Stimulated activated CD4-positive, alpha-beta T cell treated with anti-CD3 and anti-CD28 coated beads, Interleukin-1b, Interleukin-23, amount 100 ng/mL, for 24 hours (primary cell): ENCODE measurements at places on chromosomes 5 and 9.

DNA sequence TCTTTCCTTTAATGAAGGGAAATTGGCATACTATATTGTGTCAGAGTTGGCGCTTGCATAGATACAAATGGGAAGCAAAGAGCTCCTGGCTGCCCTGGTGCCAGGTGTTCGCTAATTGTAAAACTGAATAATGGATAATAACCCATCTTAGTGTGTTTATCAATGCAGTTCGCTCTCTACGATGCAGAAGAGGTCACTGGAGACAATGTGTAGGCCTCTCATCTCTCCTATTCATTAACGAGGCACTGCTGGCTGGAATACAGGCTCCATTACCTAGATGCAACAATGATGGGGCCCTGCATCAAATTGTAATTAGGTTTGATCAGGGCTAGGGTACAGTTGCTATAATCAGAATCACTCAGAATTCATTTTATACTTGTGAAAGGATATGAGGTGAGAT lies 171.0 kb downstream of the RMI1 start:
- no peak for DNase-seq

DNA sequence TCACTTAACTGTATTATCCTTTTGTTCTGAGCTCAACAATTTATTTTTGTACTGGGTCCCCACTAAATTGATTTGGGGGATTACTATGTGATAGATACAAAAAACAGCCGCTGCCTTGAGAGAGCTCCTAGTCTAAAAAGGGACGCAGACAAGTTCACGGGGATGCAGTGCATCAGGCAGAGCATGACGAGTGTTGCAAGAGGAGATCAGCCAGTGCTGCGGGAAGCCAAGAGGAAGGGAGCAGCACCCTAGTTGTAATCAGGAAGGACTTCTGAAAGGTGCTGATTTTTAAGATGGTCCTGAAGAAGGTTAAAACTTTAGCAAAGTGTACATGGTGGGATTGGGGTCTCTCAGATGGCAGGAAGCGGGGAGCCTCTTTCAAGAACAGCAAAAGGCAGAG lies 15.8 kb downstream of the GALNT10 start:
- no peak for DNase-seq

- DNase-seq: no peak
These were observed 271.0 kb upstream of the HAPLN1 start for GRCh38 chr5:83991566-83992224.

DNA sequence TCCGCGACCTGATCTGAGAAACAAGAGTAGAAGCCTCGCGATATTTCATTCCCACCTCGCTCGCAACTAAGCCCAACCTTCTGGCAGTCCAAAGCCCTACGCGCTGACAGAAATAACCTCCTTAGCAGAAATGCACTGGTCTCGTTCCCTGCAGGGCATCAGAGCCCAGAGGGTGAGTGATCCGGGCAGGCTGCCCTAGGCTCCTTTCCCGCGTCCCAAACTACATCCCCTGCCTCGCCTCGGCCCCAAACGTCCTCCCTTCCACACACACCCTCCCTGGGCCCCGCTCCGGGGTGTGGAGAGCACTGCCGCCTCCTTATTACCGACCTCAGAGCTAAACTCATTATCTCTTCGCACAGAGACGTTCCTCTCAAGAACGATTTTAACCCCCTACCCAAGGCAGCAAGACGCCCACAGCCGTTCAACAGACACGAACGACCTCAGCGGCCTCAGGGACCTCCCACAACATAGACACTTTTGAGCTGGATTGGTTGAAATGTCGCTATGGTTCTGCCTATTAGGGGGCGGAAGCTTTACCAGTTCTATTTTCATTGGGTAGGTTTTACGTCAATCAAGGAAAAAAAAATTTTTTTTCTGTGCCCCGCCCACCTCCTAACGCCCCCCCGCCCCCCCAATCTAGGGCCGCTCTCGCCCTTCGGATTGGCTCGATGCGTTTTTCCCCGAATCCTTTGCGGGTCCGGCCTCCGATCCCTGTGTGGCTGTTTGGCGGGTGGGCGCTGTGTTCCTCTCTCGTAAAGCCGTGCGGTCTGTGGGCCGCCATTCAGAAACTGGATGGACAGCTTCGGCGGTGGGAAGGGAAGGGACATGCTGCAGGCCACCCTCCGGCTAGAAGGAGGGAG lies at the start of gene CETN3:
Gene CETN3, minus strand, starts transcription at position 439 of the 860 bp plus-strand sequence. Its CDS starts 95 bp downstream, at position 344.
- peak; percentile 68 for DNase-seq

DNA sequence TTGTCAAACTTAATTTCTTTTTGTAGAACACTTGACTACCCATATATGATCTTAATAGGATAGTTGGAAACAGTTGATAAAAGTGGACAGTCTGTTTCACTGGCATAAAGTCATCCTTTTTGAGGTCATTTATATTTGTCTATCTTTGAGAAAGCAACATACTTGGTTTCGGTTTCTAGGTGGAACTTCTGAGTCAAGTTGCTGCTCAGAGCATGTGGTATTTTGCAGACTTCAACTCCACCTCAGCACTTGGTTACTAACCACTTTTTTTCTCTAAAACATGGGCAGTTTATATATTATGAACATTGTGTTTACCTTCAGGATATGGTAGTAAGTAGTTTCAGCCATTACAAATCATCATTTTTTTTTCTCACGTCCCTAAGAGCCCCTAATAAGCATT lies 1749.0 kb upstream of the C9orf72 start:
- DNase-seq: no peak

DNA sequence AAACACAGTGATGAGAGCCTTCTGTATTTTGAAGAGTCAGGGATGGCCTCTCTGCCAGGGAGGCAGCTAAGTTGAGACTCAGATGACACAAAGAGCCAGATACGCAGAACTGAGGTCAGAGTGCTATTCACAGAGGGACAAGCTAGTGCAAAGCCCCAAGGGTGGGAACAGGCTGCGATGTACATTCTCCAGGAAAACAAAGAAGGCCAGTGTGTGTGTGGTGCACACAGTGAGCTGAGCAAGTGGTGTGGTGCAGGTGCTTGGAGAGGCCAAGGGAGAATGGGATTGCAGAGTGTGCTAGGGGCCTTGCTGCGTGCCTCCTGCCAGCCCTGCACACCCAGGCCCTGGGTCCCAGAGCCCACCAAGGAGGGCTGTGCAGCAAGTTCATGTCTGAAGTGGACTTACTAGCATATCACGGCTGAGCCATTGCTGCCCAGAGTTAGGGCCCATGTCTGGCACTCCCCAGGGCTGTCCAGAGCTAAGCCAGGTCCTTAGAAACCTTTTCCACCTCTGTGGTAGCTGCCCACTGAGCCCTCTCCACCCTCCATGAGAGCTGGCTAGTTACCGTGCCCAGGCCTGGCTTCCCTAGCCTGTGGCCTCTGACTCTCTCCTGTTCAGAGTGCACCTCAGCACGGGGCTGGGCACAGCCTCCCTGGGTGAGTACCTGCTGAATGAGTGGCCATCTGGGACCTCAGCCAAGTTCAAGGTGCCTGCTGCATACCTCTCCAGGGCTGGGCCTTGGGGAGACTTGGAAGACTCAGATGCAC lies 9.3 kb downstream of the SLC25A48 start:
- DNase-seq: no peak

DNA sequence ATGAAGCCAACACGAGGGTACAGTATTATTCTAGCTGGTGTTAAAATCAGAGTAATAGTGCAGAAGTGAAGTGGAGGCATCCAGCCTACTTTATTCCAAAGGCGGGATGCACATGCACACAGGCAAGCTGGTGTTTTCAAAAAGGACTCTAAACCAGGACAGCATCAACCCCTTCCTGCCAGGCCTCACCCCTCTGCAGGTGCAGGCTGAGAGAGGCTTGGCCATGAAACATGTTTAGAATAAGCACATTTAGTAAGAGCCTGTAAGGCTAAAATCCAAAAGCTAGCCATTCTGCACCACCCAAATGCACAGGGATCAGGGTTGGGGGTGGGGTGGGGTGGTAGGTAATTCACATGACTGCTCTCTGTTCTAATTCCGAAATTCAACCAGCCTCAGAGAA lies 71.2 kb downstream of the SHC3 start:
- DNase-seq: no peak

DNA sequence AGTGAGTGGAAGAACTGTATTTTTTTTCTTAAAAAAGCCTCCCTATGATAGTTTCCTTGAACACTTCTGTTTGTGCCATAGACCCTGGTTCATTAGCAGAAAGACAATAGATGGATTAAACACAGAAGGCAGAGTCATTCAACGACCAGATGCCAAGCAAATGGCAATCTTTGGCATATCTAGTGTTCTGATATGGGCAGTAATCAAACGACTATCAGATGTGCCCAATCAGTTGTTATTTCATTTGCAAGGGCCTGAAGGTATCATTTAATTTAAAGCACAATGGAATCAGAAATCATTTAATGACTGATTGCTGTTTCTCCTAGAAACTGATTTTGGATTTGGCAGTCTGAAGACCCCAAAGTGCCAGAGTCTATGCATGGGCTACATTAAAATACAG lies 61.3 kb downstream of the SGCD start:
- DNase-seq: no peak

DNA sequence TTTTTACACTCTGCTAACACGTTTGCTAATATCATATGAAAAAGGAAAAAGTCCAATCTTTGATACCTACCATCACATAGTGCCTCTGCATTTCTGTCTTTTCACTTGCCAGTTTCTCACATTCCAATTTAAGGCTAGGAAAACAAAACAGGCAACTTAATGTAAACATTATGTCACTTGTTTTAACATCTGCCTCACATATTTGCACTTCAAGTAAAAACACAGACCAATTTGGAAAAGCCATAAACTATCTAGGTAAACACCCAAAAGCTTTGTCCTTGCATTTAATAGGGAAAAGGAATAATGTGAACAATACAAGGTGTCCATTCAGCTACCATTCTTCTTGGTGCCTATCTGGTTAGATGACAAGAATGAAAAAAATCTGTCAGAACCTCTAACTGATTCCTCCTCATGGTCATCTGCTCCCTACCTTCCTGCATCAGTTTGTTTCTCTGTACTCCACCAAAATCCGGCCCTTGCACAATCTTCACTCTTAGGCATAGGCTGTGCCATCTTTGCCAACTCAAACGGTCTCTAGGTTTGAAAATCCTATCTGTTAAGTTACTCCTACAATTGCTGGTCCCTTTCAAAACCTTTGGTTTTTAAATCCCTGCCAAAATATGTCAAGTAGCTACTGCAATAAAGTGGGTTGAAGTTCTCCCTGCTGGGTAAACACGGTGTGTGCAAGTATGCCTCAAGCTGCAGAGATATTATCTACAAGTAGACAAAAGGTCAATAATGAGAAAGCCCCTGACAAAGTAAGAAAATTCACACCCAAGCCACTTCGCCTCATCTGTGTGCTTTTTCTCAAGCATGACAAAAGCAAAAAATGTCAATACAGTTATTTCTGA lies 3.4 kb downstream of the TLE1 start:
- DNase-seq: no peak

- no peak for DNase-seq
These were observed 57.1 kb upstream of the FUBP3 start for GRCh38 chr9:130522233-130522808.

GRCh38 chr5:52743970-52744369 lies 43.7 kb upstream of the ITGA1 start:
- no peak for DNase-seq

DNA sequence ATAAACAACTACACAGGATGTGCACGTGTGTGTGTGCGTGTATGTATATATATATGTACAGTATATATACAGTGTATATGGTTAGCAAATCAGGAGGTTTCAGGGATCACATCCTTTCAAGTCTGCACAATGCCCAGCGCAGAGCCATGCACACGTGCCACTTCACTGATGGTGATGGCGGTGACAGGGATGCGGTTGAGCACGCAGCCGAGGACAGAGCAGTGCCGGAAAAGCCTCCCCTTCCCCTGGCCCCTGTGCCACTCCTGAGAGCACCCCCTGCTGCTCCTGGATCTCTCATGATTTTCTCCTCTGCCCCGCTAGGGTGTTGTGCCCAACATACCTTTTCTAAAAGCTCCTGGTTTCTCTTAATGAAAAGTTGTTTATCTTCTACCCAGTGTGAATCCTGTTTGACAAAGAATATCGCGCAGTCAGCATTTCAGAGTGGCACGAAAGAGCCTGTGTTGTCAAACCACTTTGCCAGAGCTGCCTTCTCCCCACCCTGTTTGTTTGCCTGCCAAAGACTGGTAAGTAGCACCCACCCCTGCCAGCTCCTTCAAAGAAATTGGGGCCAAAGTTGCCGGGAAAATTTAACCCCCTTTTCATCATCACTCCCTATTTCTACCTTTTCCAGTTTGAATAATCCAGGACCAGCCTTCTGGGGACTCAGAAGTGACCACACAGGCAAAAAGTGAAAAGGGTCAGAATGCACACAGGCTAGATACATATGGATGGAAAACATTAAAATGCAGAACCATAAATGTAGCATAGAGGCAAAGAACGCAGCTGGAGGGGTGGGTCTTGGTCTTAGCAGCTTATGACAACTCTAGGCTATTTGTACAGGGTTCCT lies 126.2 kb upstream of the DPYSL3 start:
- no peak for DNase-seq

DNA sequence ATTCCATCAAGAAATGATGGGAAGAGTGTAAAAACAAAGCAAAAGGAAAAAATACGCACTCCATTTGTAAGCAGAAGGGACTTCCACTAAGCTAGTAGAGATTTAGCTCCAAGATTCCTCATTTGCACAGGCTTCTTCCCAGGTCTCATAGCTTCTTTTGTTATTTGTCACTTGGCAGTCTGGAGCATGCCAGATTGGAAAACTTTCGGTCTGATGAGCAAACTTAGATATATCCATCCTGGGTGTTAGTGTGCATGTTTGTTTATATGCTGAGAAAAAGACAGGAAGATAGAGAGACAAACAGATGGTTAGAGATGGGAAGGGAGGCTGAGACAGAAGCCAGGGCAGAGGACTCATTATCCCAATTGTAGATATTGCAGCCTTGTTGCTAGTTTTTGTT lies 1644.5 kb upstream of the NUDT12 start:
- DNase-seq: no peak

DNA sequence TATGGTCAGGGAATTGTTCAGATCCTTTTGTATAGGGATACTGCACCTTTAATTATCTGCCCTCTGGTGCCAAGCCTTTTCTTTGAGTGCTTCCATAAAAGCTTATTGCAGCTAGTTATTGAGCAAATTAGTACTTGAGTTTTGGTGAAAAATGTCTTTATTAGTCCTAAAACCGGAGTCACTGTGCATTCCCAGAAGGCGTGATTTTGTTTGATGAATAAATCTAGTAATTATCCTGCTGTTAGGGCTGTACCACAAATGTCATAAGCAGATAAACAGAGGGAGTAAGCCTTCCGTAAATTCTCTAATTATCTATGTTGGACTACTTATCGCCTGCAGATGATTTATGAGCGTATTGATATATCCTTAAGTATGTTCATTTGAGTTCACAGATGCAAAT lies 620.7 kb upstream of the ARRDC3 start:
- no peak for DNase-seq

GRCh38 chr5:963673-964531 lies 44.7 kb upstream of the NKD2 start:
- DNase-seq: no peak

DNA sequence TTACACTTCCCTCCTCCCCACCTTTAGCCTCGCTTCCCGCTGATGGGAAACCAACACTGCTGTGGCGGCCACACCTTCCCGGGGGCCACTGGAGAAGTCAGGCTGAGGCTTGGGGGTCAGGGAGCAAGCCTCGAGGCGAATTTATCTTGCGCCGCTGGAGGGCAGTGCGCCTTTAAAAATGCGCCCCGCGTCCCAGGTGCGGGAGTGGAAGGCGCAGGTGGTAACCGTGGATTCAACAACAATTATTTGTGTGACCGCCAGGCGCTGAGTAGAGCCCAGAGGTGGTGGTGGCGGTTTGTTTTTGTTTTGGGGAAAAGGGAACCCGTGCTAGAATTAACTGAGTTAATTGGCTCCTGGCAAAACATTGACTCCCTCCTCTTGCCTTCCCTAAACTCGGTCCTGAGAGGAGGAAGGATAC lies 1.1 kb downstream of the CFAP77 start:
- no peak for DNase-seq
